ENCODE measurements at places on chromosomes 4 and X. TPM values are rescaled to one million over a fixed set of nuclear protein-coding genes. Genes with fewer than 3 reads are reported as not detected.

UGT2B11 gene
- not detected for polyA plus RNA-seq

PRPS2 gene
- 34.9 TPM for polyA plus RNA-seq

NEXMIF gene
- 0.15 TPM for polyA plus RNA-seq

RASL11B gene
- polyA plus RNA-seq = 20.5 TPM

- peak; percentile 40 for DNase-seq
Observed at GRCh38 chrX:12975670-12975965, 708 bp downstream of the TMSB4X start.

DNA sequence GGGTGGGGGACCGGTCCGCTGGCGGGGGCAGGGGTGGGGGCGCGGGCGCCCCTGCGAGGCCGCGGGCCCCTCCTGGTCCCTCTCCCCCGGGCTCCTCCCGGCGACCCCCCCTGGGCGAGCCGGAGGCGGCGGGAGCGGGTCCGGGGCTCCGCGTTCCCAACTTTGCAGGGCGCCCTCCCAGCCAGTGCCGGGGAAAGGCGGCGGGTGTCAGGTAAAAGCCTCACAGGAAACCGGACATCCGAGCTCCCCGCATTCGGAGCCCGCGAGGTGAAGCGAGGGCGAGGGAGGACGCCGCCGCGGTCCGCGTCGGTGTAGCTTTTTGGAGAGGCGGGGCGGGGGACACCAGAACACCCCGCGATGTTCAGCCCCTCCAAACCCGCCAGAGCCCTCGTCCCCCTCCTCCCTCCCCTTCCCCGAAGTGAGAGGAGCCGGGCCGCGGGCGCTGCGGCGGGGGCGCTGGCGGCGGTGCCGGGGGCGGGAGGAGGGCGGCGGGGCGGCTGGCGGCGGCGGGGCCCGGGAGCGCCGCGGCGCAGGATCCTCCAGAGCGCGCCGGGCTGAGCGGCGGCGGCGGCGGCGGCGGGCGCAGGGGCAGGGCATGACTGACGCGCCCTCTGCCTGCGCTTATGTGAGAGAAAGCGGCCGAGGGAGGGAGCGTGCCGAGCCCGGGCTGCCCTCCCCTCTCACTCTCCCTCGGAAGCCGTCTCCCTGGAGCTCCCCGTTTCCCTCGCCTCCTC is at the start of gene VEGFC:
Gene VEGFC (minus strand): TSS at position 597 of the 734 bp plus-strand sequence. CDS start 611 bp downstream, outside the sequence.
- DNase-seq = no peak

DNA sequence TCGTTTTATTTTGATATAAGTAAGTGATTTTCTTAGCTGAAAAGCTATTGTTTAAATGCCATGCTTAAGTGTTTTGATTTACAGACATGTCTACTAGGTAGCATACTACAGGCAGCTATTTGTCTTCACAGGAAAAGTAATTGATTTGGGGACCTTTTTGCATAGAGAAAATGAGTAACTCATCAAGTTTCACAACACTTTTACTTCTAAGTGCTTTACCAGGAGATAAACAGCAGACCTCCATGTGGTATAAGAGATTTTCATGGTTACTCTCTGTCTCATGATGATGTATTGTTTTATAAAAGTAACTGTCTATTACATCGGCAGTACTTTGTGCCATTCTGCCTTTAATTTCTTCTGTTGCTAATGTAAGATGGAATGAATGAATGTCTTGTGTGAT is 28.7 kb downstream of the RBPJ start:
- no peak for DNase-seq

DNA sequence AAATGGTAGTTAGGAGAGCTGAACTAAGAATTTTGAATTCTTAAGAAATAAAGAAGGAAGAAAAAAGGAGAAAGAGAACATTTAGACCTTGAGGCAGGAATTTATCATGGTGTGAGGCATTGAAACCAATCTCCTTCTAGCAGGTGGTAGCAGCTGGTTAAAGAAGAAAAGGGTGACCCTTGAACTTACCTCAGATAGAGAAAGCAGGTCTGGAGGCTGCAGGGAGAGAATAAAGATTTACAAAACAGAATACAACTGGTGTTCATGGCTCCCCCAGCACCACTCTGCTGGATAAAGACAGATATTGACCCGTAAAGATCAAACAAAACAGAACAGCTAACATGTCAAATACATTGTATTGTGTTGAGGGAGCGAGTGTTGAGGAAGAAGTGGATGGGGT is 56.0 kb downstream of the NCAPG start:
- DNase-seq = no peak

- DNase-seq = no peak
Observed at GRCh38 chr4:3344104-3344503, 51.3 kb downstream of the RGS12 start.

GRCh38 chrX:16839852-16840460 is 30.2 kb downstream of the RBBP7 start:
- no peak for DNase-seq

DNA sequence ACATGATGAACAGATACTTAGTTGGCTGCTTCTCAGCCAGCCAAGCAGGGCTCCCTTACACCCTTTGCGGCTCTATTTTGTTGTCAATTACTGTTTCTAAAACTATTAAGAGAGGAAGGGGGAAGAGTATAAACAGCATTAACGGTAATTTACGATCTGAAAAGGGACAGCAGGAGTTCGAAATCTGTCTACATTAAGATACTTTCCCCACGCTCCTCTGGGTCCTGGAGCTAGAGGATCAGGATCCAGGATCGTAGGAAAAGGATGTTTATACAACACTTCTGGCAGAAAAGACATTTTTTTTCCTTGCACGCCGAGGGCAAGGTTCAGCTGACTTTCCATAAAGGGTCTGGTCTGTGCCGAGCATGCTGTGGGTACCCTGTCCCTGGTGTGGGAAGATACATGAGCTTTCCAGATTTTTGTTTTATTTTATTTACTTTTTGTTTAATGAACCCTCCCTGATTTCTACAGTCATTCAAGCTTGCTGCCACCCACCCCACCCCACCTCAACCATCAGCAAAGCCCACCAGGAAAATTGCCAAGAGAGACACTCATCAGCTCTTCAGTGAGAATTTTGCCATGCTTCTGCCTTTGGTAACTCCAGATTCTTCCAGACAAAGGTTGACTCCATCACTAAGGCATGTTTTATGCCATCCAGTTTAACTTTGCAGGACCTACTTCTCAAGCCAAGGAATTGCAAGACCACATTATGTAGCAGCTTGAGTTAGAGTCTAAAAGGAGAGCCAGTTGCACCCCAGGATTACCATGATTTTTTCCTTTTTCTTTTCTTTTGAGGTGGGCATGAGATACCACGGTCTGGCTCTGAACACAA is 188.1 kb downstream of the QDPR start:
- DNase-seq = no peak

- no peak for DNase-seq
Observed at GRCh38 chrX:94524867-94525266, 850.9 kb downstream of the FAM133A start.

DNA sequence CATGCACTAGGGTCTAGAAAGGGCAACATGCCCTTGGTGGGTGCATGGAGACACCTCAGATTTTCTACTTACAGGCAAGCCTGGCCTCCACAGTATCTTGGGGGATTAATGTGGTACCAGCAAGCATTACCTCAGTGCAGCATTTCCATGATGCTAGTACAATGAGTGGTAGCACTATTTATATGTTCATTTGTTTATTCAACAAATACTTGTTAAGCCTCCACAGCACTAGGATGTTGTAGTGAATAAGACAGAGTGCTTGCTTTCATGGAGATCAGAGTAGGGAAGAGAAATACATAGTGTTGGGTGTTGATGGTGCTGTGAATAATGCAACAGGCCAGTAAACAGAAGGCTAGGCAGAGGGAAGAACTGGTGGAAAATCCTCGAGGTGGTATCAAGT is 133.4 kb downstream of the KLHL8 start:
- DNase-seq = no peak

DNA sequence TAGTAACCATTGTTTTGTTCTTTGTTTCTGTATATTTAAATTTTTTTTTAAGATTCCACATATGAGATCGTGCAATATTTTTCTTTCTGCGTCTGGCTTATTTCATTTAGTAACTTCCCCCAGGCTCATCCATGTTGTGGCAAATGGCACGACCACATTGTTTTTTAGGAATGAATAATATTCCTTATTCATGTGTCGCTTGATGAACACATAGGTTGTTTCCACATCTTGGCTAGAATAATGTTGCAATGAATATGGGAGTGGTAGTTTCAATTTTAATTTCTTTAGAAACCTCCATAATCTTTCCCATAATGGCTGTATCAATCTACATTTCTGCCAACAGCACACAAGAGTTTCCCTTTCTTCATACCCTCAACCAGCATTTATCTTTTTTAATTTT is 166.8 kb upstream of the NR3C2 start:
- DNase-seq = no peak
